NCI-H774 (cell line): ENCODE measurements at places on chromosomes 7 and 10.

GRCh38 chr7:131957338-131958020, 401.1 kb upstream of the PODXL start:
- no peak for DNase-seq

GRCh38 chr7:145293228-145293701, 457.4 kb upstream of the TPK1 start:
- DNase-seq, result no peak

DNA sequence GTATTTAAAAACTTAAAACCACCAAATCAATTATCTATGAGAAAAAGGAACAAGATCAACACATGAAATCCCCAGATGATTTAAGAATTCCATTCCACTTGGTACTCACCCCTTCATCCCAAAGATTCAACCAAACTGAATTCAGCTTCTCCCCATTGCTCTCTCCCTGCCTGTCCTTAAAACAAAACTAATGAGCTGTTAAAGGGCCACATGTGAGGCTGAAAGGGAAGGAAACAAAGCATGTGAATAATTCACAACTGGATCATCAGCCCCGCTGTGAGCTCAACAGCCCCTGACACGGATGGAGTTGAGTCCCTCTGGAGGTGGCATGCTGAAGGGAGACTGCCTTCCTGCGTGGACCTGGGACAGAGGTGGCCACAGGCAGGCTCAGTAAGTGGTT, 32.9 kb downstream of the VOPP1 start:
- DNase-seq, result no peak

DNA sequence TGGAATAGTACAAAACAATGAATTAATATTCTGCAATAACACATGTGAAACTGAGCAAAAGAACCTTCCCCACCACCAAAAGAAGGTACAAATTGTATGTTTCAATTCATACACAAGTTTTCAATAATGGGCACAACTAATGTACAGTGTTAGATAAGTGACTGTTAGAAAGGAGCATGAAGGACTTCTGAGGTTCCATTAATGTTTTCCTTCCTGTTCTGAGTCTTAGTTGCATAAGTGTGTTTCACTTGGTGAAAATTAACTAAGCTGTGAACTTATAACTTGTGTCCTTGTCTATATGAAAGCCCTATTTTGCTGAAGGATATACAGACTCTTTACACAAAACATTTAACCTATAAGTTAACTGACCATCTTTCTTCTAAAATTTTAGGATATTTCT, 8.2 kb downstream of the GSAP start:
- no peak for DNase-seq

DNA sequence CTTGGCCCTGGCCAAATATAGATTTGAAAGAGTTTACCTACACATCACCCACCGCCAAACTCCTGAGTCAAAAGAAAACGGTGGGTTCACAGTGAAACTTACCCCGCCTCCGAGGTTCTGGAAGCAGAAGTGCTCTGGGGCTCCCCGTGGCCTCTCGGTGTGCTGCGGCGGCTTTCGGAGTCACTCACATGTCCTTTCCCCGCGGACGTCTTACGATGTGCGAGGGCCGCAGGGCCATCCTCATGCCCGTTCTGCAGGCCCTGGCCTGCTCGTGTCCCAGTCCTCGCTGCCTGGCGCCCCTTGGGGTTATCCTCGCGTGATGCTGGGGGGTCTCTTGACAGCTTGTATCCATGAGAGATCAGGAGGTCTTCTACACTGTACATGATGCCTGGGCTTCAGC, 12.0 kb downstream of the JCAD start:
- DNase-seq, result no peak

DNA sequence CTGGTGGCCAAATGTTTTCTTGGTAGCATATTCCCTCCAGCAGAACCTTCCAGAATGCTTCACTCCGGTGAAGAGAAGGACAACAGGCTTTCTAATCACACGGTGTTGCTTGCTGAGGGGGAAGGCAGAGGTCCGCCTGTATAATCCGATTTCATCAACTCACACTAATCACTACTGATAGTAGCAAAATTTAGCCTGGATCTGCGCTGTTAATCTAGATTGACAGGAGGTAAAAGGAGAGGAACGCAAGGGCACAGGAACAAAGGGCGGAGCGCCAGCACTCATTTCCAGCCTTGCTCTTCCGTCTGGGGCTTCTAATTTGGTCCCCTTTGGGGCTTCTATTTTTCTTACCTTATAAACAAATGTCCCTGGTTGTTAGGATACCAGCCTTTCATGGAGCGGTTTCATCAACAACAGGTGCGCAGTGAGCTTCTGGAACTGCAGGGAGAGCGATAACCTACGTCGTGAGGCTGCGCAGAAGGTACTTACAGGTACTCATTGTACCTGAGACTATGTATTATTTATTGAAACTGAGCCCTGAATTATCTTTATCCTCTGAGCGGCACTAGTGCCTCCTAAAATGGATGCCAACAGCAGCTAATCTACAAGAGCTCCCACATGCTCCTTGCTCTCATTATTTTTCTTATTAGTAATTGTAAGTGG, 150.6 kb downstream of the CACNB2 start:
- DNase-seq, result no peak

- no peak for DNase-seq
These were observed 789 bp downstream of the TCF7L2 start for GRCh38 chr10:112950714-112951358.

DNA sequence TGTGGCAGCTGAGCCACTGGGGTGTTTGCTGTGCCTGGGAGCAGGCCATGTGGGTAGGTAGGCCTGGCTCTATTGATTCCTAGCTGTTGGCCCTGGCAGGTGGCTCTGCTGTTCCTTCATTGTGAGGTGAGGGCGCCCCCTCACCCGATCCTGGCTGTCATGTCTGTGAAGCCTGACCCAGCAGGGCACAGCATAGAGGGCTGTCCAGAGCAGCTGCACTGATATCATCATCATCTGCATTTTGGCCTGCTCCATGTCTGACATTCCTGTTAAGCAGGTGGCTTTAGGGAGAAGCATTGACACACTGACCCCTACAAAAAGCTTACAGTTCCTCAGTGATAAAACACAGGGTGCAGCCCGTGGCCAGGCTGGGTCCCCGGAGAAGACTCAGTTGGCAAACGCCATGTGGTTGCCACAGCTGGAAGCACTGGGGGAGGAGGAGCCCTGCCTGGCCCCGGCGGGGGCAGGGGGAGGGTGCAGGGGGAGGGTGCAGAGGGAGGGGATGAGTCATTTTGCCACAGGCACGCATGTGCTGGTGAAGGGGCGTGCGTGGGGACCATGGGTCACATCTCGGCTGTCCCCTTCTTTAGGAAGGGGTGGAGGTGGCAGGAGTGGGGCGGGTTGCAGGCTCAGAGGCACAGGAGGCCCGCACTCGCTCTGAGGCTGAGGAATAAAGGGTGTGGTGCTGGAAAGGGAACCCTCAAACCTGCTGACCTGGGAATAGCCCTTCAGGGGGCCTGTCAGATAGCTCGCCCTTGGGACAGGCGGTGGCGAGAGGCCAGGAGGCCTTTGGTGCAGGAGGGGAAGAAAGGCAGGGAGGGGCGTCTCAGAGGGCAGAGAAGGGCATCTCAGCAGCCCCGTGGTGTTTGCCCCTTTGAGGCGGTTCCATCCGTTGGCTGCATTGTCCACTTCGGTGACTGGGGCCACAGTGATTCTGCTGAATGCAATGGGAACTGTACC, 31.6 kb downstream of the IKZF1 start:
- peak; percentile 36 for DNase-seq

GRCh38 chr7:149824748-149825566, 13.2 kb upstream of the ZNF862 start:
- DNase-seq, result no peak

DNA sequence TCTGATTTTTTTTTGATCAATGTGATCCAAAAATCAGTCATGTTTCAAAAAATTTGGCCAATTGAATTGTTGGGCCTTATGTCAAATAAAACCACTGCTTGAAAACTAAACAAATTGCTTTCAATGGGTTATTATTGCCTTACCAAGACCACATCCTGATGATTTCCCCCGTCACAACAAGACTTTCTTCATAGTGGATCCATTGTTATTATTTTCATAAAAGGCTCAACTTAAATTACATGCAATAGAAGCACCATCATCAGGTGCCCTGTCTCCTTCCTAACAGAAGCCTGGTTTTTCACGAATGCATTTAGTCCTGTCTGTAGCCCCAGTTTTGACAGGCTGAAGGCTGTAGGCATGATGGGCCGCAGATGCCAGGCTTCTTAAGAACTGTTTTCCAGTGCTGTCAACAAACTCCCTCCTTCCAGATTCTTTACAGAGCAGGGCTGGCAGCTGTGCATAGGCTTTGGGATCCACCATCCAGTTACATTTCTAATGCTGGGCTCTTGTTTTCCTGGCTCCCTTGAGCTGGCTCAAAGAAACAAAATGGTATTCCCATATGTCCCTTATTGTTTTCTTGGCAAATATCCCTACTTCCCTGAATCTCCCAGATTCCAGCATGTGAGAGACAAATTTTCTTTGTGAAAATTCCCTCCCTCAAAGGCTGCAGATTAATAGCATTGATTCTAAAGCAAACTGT, 302.0 kb downstream of the TWIST1 start:
- DNase-seq, result no peak

GRCh38 chr7:150926066-150926465, 52.1 kb downstream of the KCNH2 start:
- DNase-seq, result no peak

GRCh38 chr10:6678211-6678803, 98.2 kb upstream of the PRKCQ start:
- no peak for DNase-seq

DNA sequence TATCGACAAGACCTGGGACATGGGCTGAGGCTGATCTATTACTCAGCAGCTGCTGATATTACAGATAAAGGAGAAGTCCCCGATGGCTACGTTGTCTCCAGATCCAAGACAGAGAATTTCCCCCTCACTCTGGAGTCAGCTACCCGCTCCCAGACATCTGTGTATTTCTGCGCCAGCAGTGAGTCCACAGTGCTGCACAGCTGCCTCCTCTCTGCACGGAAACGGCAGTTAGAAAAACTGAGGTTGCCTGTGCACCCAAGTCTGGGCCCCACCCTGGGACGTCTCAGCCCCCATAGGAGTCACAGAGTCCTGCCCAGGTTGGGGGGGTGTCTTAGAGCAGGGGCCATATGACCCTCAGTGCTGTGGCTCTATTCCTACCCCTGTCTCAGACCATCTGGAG, 167.4 kb upstream of the PRSS58 start:
- DNase-seq, result no peak

DNA sequence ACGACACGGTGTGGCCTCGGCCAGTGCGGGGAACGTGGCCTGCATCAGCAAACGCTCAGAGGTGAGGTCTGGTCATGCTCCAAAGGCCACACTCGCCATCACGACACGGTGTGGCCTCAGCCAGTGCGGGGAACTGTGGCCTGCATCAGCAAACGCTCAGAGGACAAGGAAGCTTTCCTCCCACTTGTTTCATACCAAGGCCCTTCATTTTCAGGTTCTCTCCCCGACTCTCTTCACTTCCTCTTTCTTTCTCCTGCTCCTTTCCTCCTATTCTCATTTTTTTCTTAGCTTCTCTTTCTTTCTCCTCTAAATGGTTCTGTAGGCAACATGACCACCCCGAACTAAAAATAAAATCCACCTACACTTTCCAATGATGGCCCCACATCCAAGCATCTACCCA, 384.4 kb upstream of the SHH start:
- no peak for DNase-seq

DNA sequence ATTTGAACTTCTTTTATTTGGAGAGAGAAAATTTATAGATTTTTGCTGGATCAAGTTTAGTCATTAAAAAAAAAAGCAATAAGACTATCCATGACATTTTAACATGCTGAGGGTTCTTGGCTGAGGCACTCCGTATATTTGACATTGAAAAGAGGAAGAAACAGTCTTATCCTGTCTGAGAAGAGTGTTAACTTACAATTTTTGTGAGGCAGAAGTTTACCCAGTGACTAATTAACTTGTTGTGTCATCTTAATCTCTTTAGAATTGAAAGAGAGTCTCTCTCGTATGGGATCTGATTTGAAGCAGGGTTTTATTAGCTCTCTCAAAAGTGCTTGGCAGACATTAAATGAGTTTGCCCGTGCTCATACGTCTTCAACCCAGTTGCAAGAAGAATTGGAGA, 39.3 kb downstream of the SEC23IP start:
- no peak for DNase-seq

GRCh38 chr7:158811461-158811860, 17.8 kb downstream of the ESYT2 start:
- no peak for DNase-seq

DNA sequence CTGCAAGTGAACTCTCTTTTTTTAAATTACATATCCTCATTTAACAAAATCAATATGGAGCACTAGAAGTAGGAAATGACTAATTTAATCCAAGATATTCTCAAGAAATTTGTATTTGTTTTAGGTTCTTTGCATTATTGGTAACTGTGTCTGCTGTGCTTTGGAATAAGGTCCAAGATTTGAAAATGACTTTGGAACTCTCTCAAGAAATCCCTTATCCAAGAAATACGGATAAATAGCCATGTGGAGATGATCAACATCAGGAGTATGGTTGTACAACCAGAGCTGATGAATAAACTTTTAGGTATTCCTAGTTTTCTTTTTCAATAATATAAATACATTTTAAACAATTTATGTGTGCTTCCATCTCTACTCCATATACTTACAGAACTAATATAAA, 279.9 kb upstream of the SEMA3C start:
- no peak for DNase-seq

DNA sequence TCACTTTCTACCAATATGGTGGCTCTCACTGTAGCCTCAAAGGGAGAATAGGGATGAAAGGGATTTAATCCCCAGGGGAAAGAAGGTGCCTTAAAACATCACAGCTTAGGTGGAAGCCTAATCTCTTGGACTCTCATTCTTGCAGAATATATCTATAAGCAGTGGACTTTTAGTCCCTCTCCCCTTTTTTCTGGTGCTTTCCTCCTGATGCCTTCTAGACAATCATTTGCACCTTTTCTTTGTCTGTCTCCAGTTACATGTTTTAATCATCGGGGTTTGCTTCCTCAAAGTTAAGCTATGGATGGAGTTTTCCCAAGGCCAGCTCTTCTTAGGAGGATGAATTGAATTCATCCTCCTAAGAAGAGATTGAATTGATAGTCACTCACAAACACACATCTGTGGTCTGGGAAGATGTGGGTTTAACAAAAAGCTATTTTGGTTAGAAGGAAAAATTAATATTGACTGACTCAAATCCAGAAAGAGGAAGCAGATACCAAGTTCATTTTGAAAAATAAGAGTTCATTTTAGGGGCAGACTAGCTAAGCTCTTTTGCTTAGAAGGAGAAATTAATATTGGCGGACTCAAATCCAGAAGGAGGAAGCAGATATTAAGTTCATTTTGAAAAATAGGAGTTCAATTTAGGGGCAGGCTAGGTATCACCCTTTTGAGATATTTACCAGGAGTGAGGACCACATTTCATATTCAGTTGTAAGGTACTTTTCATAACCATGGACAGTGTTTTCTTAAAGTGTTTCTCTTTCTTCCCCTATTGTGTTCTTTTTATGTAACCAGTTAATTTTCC, 35.2 kb upstream of the PLEKHS1 start:
- no peak for DNase-seq

DNA sequence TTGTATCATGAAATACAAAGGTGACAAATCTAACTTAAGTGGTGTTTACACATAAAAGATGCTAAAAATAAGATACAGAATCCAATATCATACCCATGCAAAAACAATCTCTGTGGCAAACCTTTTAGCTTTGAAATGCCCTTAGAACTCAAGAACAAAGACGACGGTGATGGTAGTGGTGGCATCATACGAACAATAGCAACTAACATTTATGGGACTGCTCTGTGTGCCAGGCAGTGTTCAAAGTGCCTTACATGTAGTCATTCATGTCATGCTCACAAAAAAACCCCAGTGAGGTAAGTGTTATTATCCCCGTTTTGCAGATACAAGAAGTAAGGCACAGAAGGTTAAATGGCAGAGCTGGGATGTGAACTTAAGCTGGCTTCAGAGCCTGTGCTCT, 563.9 kb downstream of the PARD3 start:
- no peak for DNase-seq

GRCh38 chr10:71502190-71502589, 105.5 kb downstream of the CDH23 start:
- DNase-seq, result no peak
